Frontal cortex (tissue), 4 donors: ENCODE measurements at places on chromosomes 4 and X.

- no peak for DNase-seq
Observed at GRCh38 chrX:46704767-46705386, 54.0 kb downstream of the SLC9A7 start.

GRCh38 chr4:143054971-143055370 lies 129.7 kb upstream of the USP38 start:
- no peak for DNase-seq

DNA sequence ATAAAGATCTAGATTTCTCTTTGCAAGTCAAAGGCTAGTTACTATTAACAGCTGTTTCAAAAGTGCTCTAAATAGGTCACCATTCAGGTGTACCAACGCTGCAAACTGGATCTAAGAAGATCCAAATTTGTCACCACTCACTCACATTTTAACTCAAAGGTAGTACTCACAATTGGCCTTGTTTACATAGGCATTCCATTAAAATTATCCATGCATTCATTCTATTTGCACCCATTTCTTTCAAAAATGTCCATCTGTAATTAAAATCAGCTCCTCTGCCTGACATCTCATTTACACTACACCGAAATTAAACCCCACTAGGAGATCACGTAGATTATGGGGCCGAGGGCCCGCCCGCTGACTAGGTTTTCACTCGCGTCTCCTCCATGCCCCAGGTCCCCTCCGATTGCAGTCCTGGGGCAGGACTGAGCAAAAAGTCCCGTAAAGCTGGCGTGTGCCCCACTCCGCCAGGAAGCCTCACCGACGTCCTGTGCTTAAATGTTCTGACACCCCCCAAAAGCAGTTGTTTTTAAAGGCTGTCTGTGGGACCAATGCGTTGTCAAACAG lies 1.3 kb upstream of the ING2 start:
- DNase-seq: no peak

DNA sequence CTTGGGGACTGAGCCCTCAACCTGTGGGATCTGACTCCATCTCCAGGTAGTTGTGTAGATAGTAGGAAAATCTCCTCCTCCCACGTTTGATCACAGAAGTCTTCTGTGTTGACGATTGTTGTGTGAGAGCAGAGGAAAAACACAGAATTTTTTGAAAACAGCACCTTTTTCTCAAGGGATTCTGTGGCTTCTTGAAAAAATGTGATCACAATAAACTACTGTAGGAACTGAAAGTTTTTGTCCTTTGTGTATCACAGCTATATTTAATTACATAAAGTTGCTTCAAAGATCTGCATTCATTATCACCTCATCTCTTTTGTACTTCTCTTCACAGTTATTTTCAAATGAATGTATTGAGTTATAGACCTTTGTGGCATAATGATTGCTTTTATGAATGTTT lies 85.1 kb downstream of the AFF1 start:
- DNase-seq: no peak

- no peak for DNase-seq
Observed at GRCh38 chrX:4944767-4945166, 1231.3 kb upstream of the PRKX start.

DNA sequence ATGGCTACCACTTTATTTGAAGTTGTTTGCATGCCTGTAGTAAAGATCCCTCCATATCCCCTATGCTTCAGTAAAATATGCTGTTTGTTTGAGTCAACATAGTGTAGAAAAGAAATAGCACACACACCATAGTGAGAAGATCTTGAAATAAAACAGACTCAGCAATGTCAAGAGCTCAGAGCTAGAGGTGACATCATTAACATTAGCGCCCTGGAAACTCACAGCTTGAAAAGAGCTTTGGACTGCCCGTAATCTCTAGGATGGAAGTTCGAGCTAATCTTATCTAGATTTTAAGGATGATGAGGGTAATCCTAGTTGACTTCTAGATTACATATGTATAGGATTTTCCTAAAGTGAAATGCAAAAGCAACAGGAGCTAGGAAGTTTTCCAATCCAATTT lies 275.6 kb downstream of the SMARCA1 start:
- DNase-seq: no peak

DNA sequence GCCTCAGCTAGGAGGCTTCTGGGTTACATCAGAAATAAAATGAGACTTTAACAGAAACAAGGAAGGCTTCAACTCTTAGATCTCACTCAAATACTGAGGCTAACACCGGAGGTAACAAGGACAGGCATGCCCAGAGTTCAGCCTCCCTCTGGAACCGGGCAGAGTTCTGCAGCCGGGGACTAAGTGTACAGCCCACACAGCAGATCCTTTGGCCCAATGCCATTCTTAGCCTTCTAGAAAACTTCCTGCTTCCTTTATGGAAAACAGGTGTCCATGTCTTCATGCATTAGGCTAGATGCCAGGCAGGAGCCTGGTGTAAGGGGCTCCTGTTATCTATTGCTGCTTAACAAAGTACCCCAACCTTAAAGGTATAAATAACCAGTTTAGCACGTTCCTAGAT lies 369.7 kb downstream of the BCOR start:
- no peak for DNase-seq

DNA sequence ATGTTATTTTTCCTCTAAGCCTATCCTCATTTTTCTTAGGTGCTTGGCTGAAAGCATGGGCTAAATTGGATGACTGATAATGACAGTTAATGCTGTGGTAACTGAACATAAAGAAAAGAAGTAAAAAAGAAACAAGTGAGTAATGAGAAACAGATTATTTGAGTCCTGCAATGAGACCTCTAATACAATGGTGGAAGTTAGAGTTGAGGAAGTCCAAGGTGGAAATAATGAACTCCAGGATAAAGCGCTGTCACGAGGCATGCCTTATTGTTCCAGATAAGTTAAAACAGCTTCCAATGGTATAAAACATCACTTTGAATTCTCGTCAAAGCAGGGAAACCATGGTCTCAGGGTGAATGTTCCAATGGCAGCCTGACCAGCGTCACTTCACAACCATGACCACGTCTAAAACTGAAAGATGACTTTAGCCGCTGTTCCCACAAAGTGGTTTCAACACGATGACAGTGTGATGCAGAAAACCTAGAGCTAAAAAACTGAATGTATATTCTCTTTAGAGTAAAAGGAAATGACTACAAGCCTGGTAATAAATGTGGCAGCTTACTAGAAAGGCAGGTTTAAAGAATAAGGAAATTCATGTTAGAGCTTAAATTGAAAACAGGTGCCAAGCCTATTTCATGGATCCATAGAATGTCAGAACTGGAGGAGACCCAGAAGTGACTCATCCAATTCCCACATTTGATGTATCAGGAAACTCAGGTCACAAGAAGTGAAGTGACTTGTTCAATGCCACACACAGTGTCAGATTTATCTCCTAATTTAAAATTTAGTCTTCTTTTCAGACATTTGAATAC lies 202.6 kb upstream of the GYPA start:
- no peak for DNase-seq

- no peak for DNase-seq
Observed at GRCh38 chr4:3725936-3726870, 40.0 kb upstream of the ADRA2C start.

DNA sequence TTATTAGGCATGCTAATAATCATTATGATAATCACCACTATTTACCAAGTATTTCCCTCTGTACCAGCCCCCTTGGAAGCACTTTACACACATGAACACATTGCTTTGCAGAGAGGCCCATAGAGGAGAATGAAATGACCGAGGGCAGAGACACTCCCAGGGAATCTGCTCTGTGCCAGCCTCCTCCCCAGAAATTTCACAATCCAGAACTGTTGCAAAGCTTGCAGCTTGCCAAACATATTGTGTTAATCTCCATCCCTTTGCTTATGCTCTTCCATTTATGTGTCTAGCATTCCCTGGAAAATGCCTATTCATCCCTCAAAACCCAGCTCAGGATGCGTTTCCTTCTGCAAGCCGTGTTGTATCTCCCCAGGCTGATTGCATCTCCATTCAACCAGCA lies 37.8 kb downstream of the CYTL1 start:
- DNase-seq: no peak

DNA sequence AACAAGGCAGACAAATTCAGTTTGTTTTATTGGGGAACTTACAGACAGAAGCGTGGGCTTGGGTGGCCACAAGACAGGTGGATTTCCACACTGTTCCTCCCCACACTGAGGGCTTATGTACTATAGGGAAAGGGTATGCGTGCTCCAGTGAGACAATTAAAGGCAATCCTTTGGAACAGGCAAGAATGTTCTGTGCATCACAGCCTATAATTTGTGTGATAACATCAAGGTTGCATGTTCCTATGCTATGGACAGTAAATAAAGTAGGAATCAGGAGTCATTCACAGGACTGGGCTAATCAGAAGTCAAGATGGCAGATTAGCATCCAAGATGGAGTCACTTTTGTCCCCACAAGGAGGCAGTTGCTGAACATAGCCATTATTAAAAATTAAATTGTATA lies 84.6 kb upstream of the TRIM2 start:
- no peak for DNase-seq

GRCh38 chr4:143417679-143418403 lies 81.2 kb downstream of the GAB1 start:
- no peak for DNase-seq

DNA sequence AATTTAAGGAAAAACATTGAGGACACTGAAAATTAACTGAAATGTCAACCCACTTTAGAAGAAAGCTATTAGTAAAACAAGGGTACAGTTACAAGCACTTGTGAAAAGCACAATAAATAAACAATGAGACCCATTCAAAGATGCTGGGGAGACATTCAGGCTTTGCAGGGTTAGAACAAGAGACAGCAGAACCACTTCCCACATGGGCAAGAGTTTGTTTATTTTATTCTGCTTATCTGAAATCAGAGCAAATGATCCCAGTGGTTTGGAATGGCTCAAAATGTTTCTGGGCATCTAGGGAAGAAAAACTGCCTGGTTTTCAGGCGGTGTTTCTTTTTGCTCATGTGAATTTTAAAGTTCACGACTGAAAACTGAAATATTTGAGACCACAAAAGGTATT lies 42.4 kb downstream of the PPP3CA start:
- peak; percentile 15 for DNase-seq

GRCh38 chrX:9163214-9163709 lies 129.3 kb upstream of the FAM9B start:
- DNase-seq: no peak

DNA sequence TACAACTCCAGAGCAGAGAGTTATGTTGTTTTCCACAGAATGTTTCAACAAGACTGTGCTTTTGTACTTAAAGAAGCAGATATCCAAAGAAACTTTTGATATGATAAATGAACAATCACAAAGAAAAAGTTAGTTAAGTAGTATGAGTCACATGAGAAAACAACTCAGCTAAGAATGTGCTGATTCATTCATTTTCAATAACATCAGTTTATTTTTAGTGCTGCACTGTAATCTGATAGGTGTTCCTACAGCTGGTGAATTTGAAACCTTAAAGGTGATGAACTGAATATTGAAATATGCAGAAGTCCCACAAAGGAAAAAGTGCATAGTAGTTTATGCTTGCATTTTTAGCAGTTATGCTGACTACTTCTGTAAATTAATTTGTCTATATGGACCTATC lies 180.3 kb upstream of the TENM3 start:
- no peak for DNase-seq

- DNase-seq: no peak
Observed at GRCh38 chrX:11641349-11642065, 24.2 kb downstream of the ARHGAP6 start.

DNA sequence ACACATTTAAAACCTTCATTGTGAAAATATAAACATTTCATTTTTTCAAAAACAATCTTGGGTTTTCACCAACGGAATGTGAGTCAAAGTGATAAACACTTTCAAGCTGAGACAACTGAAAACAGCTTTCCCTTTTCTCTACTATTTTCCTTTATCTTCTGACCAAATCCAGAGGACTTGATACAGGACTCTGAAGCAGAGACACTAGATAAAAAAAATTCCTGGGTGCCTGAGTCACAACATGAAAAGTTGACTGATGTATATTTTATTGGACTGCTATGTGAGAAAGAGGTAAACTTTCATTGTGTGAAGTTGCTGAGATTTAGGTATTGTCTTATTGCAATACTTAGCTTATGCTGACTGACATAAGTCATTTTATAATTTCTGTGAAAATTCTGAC lies 411.2 kb downstream of the SPOCK3 start:
- no peak for DNase-seq

- DNase-seq: no peak
Observed at GRCh38 chr4:26141051-26141721, 179.6 kb upstream of the RBPJ start.

DNA sequence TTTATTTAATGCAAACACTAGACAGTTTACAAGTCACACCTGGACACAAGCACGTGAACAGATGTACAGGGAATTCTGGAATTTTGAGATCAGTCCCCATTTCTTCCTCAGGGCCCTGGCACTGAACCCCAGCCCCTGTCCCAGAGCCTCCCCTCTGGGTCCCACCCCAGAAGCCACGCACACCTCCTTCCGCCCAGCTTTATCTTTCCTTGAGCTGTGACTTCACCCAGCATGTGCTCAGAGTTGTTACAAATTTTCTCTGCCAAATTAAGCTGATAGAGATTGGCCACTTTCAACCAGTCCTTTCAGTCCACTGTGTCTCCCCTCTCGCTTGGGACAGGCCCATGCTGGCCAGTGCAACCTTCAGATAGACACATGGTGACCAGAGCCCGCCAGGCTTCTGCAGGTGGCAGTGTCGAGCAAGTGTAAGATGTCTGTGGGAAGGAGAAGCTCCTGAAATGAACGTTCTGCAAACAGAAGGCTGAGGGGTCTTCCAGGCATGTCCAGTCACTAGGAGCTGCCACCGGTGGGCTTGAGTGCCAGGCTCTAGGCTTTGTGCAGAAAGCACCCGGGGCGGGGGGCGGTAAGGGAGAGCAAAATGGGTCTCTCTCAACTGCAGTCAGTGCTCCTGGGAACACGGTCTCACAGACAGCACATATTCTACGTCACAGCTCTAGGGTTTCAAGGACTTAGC lies 73.3 kb downstream of the MTMR1 start:
- no peak for DNase-seq

DNA sequence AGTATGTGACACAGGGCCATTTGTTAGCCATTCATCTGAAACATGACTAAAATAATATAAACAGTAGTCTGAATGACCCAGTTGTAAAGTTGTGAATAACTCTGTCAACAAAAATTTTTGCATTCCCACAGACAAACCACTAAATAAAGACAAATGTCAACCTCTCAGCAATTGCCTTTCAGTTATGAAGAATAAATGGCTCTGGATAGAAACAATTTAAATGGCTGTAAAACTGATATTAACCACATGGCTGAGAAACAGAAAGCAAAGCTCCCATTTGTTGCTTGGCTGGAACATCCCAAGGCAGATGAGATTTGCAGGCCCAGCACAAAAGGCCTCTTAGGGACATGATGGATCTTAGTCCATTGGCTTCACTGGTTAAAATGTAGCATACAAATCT lies 296.3 kb downstream of the GALNTL6 start:
- DNase-seq: no peak

GRCh38 chr4:183284965-183285364 lies 35.1 kb downstream of the CLDN22 start:
- DNase-seq: no peak

- DNase-seq: no peak
Observed at GRCh38 chr4:69095301-69095731, 958 bp upstream of the UGT2B7 start.

DNA sequence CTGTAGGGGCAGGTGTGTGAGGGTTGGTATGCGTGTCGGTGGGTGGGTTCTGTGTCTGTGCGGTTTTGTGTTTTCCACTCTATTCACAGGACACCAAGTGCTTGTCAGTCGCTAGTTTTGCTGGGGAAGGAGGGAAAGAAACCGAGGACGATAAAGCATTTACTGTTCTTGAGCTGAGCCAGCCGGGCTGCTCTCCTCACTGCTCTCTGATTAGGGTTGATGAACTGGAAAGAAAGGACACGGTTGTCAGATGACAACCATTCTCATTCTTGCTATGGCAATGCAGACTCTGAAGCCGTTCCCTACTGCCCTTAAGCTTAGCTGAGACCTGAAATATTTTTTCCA lies 832 bp downstream of the EGFL6 start:
- no peak for DNase-seq

GRCh38 chr4:108171339-108172230 lies 2.9 kb upstream of the LEF1 start:
- DNase-seq: no peak
